Natural killer cell (primary cell): ENCODE measurements at places on chromosomes 2 and 18.

- no peak for DNase-seq
These were observed 46.6 kb downstream of the ICOS start for GRCh38 chr2:203983064-203983715.

GRCh38 chr18:70417847-70418246, 129.0 kb downstream of the SOCS6 start:
- DNase-seq: no peak

- DNase-seq: no peak
These were observed 40.5 kb downstream of the MYO7B start for GRCh38 chr2:127575941-127576432.

DNA sequence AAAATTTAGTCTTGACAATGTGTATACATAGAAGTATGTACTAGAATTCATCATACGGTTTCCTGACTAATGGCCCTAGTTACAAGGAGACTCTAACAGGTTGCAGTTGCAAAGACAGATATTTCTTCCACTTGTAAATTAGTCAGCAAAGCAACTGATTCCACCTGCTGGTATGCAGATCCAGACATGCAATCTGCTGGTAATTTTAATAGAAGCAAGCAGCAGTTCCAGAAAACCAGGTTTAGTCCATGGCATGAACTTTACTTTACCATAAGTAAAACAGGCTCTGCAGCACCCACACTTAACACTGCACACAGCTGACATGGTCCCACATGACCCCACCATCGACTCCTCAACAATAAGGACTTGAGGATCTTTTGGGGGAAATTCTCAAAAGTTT, 110.9 kb upstream of the SP3 start:
- DNase-seq: no peak

- no peak for DNase-seq
These were observed 284.4 kb downstream of the RBM43 start for GRCh38 chr2:150977296-150977695.

DNA sequence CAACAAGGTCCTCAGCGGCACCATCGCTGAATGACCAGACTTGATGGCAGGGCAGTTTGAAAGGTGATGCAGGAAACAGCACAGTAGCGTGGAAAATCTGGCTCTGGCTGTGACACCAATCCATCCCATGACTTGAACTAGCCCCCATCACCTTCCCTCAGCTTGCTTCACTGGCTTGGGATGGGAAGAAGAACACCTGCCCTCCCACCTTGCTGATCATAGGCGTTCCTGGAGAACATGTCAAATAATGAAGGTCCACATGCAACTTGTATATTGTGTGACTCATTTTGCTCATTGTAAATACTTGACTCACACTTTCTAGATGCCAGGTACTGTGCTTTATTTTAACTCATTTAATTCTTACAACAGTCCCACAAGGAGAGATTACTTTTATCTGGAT, 292.4 kb upstream of the SPRED2 start:
- no peak for DNase-seq

- no peak for DNase-seq
These were observed 72.2 kb upstream of the TEX51 start for GRCh38 chr2:126826491-126826890.

DNA sequence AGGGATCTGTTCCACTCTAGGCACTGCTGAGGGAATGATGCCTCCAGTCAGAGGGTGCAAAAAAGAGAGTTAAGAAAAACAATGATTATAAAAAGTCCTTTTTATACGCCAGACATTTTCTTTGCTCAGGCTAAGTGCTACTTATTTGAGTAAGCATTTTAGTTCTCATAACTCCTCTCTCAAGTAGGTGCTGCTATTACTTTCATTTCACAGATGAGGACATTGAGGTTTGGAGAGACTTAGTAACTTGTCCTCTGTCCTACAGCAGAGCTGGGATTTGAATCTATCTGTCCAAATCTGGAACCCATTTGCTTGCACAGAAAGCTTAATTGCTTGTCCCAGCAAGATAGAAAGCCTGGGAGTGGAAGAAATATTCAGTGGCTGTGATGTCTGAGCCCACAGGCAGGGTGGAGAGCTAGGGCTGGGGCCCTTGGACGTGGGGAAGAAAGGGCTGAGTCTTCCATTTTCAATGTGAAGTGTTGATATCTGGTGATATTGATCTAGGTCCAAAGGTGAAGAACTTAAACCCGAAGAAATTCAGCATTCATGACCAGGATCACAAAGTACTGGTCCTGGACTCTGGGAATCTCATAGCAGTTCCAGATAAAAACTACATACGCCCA, 5.8 kb downstream of the IL37 start:
- no peak for DNase-seq

- no peak for DNase-seq
These were observed 390.3 kb downstream of the NRXN1 start for GRCh38 chr2:50641633-50642032.

DNA sequence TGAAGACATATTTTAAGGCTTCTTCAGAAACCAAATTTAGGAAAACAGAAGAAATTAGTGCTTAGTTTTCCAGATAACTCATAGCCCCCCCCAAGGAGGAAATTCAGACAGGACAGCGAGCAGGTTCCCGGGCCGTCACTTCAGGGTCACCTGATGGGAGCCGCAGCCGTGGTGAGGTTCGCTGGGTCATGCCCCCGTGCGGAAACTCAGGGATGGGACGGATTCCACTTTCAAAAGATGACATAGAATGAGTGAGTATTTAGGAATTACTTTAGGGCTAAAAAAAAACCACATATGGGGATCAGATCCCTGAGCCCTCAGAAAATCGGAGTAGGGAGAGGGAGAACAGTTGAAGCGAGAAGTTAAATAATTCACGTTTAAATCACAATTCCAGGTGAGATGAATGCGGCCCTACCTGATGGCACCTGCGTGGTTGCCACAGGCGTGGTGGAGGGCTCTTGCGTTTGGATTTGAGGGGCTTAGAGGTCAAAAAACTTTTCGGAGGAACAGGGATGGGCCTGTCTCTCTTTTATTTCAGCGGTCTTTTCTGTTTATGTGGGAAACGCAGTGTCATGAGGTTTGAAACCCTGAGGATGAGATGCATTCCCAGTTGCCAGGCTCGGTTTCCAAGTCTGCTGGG, 114.4 kb downstream of the NFATC1 start:
- no peak for DNase-seq

- DNase-seq: no peak
These were observed 11.2 kb upstream of the PROM2 start for GRCh38 chr2:95262896-95263542.

GRCh38 chr2:159449504-159450124, 163.1 kb upstream of the WDSUB1 start:
- no peak for DNase-seq

GRCh38 chr2:231687133-231687852, 21.0 kb upstream of the PTMA start:
- peak; percentile 78 for DNase-seq

DNA sequence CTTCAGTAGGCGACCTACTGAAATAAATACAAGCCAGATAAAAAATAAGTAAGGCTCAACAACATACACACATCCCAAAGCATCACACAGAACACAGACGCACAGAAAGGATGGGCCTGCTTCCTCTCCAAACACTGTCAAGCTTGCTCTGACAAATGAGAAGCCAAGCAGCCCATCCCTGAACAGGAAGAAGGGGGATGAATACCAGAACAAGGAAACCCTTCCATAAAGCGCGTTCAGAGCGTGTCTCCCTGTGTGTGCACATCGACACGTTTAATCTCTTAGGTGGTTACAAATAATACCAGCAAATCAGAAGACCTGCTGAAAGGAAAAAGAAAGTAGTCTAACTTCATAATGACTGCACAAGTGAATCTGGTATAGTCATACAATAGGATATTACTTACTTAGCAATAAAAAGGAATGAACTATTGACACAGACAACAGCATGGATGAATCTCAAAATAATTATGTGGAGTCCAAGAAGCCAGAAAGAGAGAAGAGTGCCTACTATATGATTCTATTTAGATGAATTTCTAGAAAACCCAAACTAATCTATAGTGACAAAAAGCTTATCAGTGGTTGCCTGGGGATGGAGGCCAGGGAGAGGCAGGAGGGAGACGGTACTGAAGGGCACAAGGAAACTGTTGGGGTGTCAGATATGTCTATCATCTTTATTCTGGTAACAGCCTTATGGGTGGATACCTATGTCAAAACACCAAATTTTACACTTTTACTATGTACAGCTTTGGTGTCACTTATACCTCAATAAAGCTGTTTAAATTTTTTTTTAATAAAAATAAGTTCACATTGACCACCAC, 26.8 kb downstream of the MBOAT2 start:
- DNase-seq: no peak
